ENCODE measurements at places on chromosomes 6 and 20.
A peak's percentile ranks its signal among the peaks of the same experiment; 100 is the strongest.

- DNase-seq: no peak
These were observed 309.7 kb upstream of the AGPAT4 start for GRCh38 chr6:161583584-161583983.

- no peak for DNase-seq
These were observed 17.9 kb downstream of the CASS4 start for GRCh38 chr20:56429941-56430340.

DNA sequence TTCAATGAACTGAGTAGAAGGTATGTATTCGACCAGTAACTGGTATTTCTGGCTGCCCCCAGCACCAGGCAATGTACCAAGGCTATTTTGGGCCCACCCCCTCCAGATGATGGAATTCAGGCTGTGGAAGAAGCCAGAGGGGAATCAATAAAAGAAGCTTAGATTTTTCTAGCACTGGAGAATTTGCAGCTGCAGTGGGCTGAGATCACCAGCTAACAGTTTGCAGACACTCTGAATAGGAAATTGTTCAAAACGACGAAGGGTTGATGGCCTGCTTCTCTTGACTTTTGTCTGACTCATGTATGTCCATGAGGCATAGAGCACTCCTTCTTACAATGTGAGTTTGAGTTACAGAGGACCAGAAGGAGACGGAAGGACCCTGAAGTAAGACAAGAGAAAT lies 32.4 kb upstream of the FBXO9 start:
- DNase-seq: no peak

- no peak for DNase-seq
These were observed 53.1 kb downstream of the TSPYL4 start for GRCh38 chr6:116200619-116201249.

GRCh38 chr6:95094751-95095663 lies 482.3 kb upstream of the MANEA start:
- no peak for DNase-seq

GRCh38 chr6:81304466-81304865 lies 448.0 kb downstream of the TENT5A start:
- no peak for DNase-seq

- DNase-seq: no peak
These were observed 416.5 kb downstream of the BCKDHB start for GRCh38 chr6:80523010-80523409.

DNA sequence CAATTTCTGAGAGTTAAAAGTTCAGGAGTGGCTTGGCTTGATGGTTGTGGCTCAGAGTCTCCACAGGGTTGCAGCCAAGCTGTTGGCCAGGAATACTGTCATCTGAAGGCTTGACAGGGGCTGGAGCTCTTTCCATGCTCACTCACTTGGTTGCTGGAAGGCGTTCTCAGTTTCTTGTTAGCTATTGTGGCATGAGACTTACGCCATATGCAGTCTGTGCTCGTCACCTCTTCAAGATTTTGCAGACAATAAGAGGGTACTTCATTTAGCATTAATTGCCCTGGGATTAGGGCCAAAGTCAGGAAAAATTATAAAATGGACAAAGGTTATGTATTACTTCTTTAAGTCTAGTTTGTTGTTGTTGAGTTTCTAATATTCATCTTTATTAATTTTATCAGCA lies 380.6 kb upstream of the MAP3K7 start:
- no peak for DNase-seq

- no peak for DNase-seq
These were observed 530.8 kb downstream of the BCKDHB start for GRCh38 chr6:80637312-80637711.

DNA sequence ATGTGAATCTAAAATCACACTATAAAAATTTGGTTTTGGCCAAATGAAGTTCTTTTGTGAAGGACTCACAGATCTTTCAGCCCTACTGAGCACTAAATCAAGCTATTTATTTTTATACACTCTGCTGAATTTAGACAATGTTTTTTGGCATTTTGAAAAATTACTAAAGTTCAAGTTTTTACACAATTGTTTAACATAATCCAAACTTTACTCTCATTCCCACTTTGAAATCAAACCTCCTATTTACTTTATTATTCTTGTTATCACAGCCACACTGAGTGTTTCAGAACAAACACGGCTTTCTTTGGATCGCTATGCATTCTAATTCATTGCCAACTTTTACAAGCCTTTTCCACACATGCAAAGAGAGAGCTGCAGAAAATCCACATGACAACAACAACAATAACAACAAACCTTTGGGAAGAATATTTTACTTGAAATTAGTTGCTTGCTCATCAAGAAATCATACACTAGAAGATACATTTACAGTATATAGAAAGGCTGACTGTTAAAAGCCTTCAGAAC lies 49.1 kb upstream of the TMEM30A start:
- no peak for DNase-seq

DNA sequence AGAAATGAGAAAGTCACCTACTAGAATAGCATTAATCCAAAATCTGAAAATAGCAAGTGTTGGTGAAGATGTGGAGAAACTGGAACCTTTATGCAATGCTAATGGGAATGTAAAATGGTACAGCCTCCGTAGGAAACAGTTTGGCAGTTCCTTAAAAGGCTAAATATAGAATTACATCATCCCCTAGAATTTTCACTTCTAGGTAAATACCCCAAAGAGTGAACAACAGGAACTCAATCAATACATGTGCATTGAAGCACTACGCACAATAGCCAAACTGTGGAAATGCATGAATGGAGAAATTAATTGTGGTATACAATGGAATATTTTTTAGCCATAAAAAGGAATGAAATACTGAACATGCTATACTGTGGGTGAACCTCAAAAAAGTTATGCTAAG lies 982.0 kb upstream of the FLRT3 start:
- no peak for DNase-seq

GRCh38 chr6:132210886-132211563 lies 190.2 kb downstream of the MOXD1 start:
- DNase-seq: no peak

GRCh38 chr6:41439524-41440418 lies 104.4 kb downstream of the NCR2 start:
- no peak for DNase-seq

- DNase-seq: no peak
These were observed 175.8 kb downstream of the GMPR start for GRCh38 chr6:16414205-16414604.

- no peak for DNase-seq
These were observed 2.1 kb upstream of the TRERF1 start for GRCh38 chr6:42453654-42454427.

DNA sequence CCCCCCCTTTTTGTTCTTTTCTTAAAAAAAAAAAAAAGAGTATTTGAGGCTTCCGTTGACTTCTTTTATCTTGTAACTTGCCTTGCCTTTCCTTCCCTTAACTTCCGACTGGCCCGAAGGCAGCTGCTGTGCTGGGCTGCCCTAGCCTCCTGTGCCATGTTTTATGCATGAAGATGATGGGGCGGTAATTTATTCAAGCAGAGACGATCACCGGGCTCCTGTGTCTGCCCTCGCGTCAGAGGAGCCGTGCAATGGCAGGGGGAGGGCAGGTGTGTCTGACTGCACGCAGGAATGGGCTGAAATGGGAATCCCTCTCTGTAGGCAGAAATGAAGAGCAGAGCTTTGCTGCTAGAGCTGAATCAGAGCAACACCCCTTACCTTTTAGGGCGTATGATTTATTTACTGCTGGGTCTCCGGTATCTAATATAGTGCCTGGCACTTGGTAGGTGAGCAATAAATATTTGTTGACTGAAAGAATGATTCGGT lies 106.3 kb upstream of the RIPOR2 start:
- no peak for DNase-seq

GRCh38 chr20:51463998-51464397 lies 78.5 kb downstream of the NFATC2 start:
- DNase-seq: no peak

- peak; percentile 84 for DNase-seq
These were observed at the start of gene TFAP2B for GRCh38 chr6:50818673-50819072. TFAP2B (plus strand) TSS chr6:50818871; CDS start chr6:50818892, 21 bp downstream.

- DNase-seq: no peak
These were observed 31.8 kb upstream of the RSPO4 start for GRCh38 chr20:1033751-1034414.

- DNase-seq: no peak
These were observed 8.0 kb downstream of the TRIM10 start for GRCh38 chr6:30152910-30153610.

DNA sequence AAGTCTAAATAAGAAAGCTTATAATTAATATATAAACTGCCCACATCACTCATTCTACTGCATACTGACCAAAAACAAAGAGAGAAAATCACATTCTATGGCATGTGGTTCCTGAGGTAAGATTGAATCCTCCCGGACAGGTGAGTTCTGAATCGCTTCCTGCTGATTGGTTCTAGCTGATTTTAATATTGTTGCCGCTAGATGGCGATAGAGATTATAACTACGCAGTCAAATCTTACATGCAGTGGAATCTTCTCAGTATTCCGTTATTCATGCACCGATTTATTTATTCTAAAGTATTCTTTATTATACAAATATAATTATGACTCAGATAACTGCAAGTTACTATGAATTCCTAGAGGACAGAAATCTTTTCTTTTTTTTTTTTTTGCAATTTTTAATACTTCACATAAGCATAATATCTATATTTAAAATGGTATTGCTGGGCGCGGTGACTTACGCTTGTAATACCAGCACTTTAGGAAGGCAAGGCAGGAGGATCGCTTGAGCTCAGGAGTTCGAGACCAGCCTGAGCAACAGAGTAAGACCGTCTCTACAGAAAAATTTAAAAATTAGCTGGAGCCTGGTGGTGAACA lies 24.2 kb upstream of the TMX4 start:
- peak; percentile 44 for DNase-seq

DNA sequence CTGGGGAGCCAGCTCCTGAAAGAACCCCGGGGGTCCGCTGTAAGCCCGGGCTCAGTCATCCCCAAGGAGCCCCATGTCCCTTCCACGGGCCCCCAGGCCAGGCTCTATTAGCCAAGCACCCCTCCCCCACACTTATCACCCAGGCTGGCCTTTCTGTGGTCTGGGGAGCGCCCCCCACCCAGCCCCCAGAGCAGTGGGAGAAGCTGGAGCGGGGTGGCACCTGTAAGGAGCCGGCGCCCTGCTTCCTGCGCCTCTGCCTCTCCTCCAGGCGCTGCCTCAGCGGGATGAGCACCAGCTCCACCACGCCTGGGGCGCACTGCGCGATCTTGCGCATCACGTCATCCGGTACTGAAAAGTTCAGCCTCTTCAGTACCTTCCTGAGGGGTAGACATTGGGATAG lies 2.3 kb downstream of the SPEF1 start:
- no peak for DNase-seq

DNA sequence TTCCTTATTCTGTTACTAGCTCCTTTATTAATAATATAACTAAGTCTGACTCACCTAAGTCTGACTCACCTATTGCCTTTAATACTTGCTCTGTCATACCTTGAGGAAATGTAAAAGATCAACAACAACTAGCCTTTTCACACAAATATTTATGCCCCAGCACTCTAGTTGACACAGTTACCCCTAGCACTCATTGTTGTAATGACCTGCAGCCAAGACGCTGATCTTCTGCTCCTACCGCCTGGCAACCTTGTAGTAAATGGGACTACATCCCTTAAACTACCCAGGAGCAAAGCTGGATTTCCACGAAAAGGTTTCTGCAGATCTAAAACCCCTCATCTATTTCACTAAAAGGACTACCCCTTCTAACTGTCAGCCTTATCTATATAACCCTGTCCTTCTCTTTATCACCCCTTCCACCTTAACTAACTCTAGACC lies 90.0 kb downstream of the PLG start:
- DNase-seq: no peak

GRCh38 chr20:52094693-52095092 lies 96.9 kb downstream of the ZFP64 start:
- no peak for DNase-seq

DNA sequence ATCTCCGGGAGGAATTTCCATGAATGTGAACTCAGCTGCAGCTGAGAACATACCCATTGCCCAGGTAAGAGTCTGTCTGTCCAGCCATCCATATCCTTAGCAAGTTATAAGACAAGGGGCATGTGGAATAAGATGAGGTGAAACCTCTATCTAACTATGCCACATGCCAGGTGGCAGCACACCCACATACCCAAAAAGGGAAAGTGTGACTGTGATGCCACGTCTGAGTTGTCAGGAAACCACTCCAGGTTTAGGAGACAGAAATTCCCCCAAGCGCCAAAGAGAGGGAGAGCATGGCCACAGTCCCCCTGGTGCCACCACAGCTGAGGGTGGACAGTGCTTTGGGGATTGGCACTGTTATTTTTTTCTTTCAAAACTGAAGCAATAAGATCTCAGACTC lies 36.7 kb downstream of the SYNDIG1 start:
- DNase-seq: no peak

DNA sequence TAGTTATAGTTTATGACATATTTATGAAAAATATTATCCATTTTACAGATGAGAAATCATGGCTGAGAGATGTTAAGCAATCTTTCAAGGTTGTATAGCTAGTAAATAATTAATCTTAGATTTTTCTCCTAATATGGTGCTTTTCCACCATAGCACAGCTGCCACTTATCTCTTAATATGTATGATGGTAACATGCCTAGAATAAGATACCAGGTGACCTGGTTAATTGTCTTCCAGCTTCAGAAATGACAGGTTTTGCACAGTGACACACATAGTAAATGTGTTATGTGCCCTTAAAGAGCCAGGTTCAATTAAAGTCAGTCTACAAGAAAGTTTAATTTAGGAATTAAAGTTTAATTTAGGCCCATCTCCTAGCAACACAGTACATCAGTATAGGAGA lies 14.8 kb downstream of the TUBB2A start:
- no peak for DNase-seq

- DNase-seq: no peak
These were observed 72.0 kb upstream of the DUSP22 start for GRCh38 chr6:220312-220711.

GRCh38 chr6:17816921-17817611 lies 110.3 kb upstream of the NUP153 start:
- DNase-seq: peak; percentile 20

- no peak for DNase-seq
These were observed 16.6 kb upstream of the SCUBE3 start for GRCh38 chr6:35197196-35197595.

Measured in SK-N-MC (cell line).